ENCODE measurements at places on chromosomes 7 and 10.

DNA sequence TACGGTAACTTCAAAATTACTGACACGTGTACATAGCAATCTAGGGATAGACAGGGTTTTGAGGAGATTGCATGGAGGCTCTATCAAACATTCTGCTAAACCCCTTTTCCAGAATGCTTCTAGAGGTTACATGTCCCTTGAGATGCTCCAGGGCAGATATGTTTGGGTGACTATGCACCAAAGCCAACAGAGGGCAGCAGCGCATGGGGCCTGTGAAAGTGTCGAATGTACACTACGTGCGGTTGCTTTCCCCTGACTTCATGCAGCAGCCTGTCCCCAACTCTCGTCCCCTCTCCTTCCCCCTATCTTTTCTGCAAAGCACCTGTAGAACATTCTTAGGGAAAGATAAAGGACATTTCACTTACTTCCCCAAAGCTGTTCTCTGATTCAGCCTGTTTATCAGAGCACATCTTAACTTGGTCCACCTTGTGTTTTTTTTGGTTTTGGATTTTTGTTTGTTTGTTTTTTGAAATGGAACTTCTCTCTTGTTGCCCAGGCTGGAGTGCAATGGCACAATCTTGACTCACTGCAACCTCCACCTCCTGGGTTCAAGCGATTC is 90.2 kb downstream of the UBE3C start:
- DNase-seq, result no peak

- DNase-seq, result no peak
Measured at GRCh38 chr10:124747745-124748144, 3.6 kb upstream of the FAM53B start.

DNA sequence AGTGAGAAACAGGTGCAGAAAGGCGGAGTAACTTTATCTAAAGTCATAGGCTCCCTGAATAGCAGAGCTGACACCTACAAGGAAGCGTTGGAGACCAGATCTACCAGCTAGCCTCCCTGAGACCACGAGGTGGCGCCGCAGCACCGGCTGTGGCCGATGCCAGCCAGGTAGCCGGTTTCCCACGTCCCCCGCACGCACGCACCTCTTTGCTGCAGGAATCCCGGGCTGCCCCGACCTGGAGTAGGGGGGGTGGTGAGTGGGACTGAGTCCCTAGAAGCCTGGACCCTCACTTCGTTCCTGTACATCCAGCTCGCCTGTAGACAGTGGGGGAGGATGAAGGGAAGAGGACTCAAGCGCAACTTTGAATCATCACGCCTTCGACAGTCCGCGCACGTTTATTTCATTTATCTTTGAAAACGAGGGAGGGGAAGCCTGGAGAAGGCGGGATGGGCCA is 3.7 kb downstream of the ELOVL3 start:
- peak; percentile 81 for DNase-seq

- DNase-seq, result no peak
Measured at GRCh38 chr10:126525326-126525725, 137.0 kb upstream of the ADAM12 start.

GRCh38 chr10:90751107-90751997 is 106.5 kb downstream of the HTR7 start:
- DNase-seq, result peak; percentile 24

GRCh38 chr7:102849079-102849478 is 63.7 kb upstream of the LRRC17 start:
- DNase-seq, result no peak

GRCh38 chr10:17643339-17643754 is 604 bp upstream of the STAM start:
- no peak for DNase-seq

- DNase-seq, result no peak
Measured at GRCh38 chr7:99275496-99275895, 2.9 kb downstream of the MYH16 start.

- no peak for DNase-seq
Measured at GRCh38 chr7:99560834-99561736, 2.6 kb downstream of the ZNF655 start.

- DNase-seq, result no peak
Measured at GRCh38 chr7:50371551-50372021, 67.1 kb downstream of the IKZF1 start.

- DNase-seq, result peak; percentile 68
Measured at GRCh38 chr7:151689196-151689971, 169.7 kb upstream of the RHEB start.

- DNase-seq, result no peak
Measured at GRCh38 chr7:115306586-115306985, 384.7 kb downstream of the MDFIC start.

- DNase-seq, result no peak
Measured at GRCh38 chr7:52120912-52121311, 804.3 kb upstream of the COBL start.

DNA sequence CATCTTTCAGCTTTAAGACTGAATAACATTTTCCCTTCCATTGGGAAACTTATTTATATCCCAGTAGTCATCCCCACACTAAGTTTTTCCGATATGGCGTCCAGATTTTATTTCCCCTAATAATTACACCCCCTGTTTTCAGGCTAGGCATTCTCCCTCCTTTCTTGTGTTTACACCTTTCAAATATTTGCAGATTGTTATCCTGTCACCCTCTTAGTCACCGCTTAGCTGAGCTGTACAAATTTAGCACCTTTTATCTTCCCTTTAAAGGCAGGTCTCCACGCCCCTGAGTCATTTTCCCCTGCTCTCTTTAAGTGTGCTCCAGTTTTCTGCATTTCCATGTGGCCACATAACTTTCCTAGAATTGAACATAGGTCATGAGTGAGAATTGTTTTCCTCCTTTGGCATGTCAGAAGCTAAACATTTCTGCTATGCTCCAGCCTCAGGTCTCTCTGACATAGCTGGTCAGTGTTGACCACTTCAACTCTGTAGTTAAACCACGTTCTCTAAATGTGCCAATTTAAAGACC is 47.4 kb downstream of the LRRC4 start:
- no peak for DNase-seq

DNA sequence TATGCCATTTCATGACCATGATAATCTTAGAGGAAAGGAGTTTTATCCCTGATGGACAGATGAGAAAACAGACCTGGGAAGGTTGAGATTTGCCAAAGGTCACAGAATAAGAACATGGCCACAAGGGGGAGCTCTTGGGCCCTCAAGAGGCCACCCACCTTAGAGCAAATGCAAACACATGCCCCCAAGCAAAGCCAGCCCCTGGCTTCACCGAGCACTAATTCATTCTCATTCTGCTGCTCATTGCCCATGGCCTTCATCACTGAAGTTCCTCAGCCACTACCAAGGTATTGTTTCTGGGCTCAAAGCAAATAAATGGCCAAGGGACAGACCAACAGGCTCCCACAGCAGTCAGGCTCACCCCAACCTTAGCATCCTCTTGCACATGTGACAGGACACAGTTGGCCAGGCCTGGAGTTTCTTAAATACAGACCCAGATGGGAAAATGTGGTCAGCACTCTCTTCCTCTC is 44.2 kb downstream of the PDLIM1 start:
- peak; percentile 35 for DNase-seq

GRCh38 chr10:133141144-133141957 is 18.7 kb upstream of the KNDC1 start:
- DNase-seq, result no peak

- no peak for DNase-seq
Measured at GRCh38 chr10:13993169-13993568, 337.6 kb downstream of the FRMD4A start.

DNA sequence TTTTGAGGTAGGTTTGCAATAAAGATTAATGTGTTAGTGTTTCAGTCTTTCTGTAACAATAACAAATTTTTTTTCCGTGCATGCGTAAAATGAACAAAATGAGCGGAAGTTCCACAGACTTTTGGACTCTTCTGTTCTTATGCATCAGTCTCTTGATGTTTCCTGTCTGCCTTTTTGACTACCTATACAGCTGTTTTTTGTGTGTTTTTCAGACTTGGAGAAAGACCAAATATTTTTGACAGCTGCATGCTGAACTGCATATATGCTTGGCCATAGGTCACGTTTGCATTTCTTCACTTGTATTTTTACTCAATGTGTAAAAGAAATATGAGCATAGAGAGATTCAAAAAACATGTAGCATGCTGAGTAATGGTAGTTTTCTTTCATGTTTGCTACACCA is 119.3 kb downstream of the BBS9 start:
- no peak for DNase-seq

DNA sequence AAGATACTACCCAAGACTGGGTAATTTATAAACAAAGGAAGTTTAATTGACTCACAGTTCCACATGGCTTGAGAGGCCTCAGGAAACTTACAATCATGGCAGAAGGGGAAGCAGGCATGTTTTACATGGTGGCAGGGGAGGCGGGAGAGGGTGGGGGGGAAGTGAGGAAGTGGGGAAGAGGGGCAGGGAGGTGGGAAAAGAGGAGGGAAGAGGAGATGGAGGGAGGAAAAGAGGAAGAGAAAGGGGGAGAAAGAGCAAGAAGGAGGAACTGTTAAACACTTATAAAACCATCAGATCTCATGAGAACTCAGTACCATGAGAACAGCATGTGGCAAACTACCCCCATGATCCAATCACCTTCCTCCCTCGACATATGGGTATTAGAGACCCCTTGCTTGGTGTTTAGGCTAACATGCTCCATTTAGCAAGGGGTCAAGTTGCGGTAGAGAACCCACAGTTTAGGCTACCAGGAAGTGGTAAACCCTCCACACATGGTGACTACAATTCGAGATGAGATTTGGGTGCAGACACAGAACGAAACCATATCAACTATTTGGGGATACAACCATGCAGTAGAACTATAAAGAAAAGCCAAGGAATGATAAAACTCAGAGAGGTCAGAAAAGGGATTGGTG is 3.5 kb upstream of the LMBR1 start:
- no peak for DNase-seq

DNA sequence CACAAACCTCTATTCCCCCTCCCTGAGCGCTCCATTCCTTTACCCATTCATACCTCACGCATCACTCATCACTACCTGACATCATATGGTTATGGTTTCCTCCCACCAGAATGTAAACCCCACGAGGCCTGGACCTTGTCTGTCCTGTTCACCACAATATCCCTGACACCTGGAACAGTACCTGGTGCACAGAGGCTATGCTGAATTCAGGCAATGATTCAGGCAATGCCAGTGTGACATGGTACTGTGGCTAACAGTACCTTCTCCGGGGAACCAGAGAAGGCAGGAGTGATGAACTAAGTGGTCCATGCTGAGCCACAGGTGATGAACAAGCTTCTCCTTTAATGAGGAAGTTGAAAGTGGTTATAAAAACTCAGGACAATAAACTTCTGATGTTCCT is 202.5 kb upstream of the PLXNA4 start:
- DNase-seq, result no peak

GRCh38 chr10:103711351-103711994 is 143.9 kb downstream of the SH3PXD2A start:
- DNase-seq, result no peak

- no peak for DNase-seq
Measured at GRCh38 chr10:16566202-16566805, 44.6 kb upstream of the C1QL3 start.

- no peak for DNase-seq
Measured at GRCh38 chr7:16803881-16804673, 722 bp downstream of the AGR2 start.

DNA sequence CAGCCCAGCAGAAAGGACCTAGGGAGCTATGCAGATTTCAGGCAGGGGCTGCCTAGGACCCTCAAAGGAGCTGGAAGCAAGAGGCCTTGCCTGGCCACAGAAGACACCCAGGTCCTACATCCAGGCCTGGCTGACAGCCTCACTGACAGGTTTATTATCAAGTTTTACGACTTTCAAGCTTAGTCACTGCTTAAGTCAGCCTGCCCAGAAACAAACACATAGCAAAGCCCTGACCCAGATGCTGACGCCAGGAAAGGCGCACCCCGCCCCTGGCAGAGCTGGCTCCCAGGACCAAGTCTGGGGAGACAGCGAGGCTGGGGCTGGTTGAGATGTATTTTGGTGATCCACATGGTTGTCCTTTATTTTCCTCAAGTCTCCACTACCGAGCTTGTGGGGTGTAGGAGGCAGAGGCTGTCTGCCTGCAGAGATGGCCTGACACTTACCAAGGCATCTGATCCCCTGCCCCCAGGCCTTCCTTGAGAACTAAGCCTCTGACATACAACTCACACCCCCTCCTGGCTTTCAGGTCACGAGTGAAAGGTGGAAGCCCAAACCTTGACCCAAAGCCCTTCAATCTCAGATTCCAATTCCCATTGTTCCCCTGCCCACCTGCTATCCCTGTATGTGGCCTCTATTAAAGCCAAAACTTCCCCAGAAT is 80.7 kb upstream of the EMX2 start:
- DNase-seq, result no peak

GRCh38 chr10:110317866-110318850 is 13.4 kb upstream of the SMNDC1 start:
- DNase-seq, result no peak

- no peak for DNase-seq
Measured at GRCh38 chr7:73717991-73718405, 1.5 kb downstream of the STX1A start.

DNA sequence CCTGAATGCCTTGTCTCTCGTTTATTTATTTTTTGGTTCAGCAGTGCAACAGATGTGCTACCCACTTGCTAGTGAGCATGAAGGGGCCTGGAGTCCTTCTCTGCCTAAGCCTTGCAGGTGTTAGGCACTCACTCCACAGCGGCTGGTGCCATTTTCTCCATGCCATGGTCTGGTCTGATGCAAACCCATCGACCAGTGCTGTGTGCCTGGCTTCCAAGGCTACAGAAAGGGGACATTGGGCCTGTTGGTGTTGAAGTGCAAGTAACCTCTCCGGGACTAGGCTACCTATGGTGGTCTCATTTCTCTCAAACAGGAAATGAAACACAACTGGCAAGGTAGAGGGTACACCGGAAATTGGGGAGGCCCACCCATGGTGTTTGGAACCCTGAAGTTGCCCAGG is 198.1 kb downstream of the ADARB2 start:
- no peak for DNase-seq

DNA sequence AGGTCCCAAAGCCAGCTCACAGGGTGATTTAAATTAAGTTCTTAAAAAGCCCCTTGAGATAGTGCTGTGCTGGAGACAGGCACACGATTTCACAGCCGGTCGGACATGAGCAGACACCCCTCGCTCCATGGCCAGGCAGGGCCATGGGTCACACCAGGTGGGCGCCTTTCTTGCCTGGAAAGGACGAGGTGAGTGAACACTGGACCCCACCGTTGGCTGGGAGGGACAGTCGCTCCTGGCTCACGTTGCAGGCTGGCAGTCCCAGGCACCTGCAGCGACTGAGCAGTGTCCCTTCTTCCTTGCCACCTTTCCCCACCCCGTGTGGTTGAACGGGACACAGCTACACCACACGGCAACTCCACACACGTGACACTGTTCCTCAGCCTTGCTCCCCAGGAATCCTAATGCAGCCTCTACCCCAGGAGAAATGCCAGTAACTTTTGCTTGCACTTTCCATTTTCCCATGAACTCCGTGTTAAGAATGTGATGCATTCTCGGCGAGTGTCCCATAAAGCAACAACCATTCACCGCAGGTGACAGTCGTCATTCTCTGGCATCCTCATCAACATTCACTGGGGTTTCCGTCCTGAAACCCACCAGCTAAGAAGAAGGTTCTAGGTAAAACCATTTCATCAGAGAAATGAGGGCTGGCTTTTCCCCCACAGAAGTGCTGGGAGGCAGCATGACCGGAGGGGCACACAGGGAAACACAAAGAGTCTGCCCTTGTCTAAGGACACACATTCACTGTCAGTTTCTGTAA is 217.4 kb downstream of the ZMYND11 start:
- DNase-seq, result no peak
